ENCODE measurements at places on chromosomes 5 and 9.

DNA sequence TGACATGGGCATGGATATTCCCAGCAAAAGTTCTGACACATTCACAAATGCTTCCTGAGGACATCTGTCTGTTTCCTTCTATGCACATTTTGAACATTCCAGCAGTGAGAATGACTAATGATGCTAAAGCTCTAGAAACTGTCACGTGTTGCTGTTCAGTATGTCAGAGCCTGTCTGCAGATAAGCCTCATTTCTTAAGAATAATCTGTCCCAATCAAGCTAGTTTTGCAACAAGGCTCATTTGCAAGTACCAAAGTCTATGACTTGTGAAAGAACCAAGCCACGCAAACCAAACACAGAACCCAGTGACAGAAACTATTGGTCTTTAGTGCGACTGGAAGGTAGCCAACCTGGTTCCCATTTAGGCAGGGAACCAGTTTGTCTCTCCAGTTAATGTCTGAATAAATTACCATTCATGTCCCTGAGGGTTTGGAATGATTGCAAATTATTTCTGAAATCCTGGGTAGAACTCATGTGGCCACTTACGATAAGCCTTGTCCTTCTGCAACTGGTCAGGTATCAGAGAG lies 178.5 kb downstream of the C9orf152 start:
- DNase-seq, result no peak

DNA sequence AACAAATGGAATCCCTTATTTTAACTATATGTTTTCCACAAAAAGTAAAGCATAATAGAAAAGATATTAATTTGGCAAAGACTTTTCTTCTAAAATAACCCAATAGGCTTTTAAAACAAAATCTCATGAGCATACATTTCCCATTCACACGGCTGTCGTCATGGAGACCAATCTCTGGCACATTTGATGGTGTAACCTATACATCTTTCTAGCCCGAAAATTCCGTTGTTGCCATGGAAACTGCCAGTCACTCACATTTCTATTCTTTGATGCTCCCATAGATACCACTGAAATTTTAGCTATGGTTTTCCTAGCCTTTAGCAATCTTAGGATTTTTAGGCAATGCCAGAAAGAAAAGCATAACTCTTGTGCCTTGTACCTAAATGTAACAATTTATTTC lies 262.9 kb upstream of the TRPM3 start:
- no peak for DNase-seq

DNA sequence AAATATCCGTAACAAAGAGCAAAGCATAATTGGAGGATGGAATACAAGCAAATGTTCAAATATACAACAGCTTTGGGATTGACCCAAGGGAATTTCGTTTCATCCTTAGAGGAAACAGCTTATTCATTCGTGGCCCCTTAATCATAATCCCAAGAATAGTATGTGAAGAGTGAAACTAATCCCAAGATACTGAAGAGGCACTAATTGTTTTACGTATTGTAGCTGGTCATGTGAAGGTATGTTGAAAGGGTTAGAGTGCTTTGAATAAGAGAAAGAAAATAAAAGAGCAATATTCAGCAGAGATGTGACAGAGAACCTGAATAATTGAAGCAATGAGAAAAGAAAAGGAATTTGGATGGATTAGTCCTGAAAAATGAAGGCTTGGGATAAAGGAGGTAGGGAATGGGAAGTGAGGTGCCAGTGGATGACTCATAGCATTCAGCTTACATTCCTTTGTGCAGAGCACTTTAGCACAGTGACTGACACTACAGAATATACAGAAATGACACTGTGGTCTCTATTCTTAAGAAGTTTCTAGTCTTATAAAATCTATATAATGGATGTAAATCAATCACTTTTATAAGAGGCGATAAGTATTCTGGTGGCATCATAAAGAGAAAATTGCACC lies 221.9 kb downstream of the TLR4 start:
- no peak for DNase-seq

DNA sequence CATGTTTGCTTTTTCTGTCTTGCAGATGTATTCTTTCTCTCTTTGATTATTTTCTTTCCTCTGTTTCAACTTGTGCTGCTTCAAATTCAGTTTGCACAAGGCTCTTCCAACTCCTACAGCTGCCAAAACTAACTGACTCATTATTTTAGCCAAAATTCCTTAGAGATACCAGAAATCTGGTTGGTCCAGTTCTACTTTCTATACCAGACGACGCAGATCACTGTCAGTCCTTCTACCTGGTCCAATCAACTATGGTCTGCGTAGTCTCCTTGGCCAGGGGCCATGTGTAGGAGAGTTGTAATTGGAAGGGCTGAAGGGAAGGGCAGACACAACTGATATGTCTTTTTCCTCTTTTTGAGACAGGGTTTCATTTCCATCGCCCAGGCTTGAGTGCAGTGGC lies 51.9 kb upstream of the JAK2 start:
- no peak for DNase-seq

- no peak for DNase-seq
These were observed 198.6 kb downstream of the MSX2 start for GRCh38 chr5:174922955-174923354.

GRCh38 chr9:75626860-75627259 lies 263.6 kb upstream of the PCSK5 start:
- no peak for DNase-seq

GRCh38 chr5:122311497-122311960 lies 508 bp upstream of the SNCAIP start:
- no peak for DNase-seq

DNA sequence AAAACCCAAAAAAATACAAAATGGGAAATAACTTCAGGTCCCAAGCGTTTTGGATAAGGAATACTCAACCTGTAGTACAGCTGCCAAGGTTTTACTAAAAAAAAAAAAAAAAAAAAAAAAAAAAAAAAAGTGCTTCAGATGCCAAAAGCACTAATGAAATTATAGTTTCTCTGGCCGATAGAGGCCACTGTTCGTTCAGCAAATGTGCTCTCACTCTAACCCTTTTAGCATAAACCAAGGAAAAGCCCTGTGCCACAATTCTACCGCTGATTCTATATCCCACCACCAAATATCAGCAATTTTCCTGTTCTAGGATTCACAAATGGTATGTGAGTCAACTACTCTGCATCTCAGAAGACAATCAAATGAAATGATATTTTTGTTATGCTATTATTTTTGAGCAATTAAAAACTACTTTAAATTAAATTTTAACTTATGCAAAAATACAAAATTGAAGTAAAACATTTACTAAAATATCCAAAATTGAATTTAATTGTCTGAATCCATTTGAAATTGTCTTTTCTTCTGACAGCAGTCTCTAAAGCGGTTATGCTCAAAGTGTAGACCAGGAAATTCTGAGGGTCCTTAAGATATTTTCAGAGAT lies 79.8 kb downstream of the RICTOR start:
- peak; percentile 11 for DNase-seq

DNA sequence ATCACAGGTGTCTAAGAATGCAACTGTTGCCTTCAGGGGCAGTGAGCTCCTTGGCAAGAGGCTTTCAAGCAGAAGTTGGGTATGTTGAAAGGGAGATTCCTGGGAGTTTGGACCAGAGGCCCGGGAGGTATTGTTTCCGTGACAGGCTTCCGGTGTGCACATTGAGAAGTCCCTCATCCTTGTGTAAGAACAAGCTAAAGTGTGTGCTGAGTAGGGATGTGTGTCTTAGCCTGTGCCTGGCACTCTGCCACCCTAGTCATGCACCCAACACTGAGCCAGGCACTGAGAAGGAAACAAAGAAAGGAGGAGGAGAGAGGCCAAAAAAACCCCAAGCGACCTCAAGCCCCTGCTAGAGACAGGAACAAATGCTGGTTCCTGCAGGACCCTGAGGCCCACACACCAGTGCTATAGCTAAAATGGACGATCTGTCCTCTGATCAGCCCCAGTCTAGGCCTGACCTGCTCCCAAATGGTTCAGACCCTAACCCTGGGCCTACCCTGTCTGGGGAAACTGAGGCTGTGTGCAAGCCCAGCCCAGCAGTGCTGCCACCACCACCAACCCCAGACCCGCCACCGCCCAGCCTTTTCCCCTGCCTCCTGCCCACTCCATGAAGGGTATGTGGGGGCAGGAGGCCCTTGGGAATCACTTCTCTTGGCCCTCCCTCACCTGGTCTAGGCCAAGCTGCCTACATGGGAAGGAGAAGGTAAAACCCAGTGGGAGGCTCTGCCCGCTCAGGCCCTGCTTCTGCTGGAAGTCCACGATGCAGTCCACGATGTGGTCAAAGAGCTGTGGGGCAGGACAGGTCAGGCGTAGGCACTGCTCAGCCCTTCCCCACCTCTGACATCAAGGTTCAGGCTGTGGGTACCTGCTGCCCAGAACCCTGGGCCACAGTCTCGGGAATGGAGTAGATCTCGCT lies 12.6 kb downstream of the HK3 start:
- no peak for DNase-seq

DNA sequence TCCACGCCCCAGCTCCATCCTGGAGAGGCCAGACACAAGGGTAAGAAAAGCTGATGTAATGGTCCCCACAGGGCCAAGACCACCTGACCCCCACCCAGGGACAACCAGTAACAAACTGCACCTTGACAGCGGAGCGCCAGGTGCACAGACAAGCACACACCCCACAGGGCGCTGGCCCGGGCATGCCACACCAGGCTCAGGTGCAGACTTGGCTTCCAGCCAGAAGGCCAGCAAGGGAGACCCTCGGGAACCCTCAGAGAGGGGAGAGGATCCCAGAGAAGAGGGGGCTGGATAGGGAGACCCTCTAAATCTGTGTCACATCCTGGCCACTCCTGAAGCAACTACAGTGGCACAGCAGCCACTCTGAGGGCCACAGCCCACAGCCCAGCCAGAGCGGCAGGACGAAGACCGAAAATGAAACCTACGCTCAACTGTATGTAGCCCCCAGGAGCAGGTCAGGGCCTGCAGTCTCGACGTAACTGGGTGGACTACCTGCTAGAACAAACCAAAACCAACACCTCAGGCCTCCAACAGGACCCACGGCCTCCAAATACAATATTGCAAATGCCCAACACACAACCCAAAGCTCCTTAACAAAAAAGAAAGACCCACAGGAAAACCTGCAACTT lies 18.5 kb downstream of the CAMSAP1 start:
- no peak for DNase-seq

DNA sequence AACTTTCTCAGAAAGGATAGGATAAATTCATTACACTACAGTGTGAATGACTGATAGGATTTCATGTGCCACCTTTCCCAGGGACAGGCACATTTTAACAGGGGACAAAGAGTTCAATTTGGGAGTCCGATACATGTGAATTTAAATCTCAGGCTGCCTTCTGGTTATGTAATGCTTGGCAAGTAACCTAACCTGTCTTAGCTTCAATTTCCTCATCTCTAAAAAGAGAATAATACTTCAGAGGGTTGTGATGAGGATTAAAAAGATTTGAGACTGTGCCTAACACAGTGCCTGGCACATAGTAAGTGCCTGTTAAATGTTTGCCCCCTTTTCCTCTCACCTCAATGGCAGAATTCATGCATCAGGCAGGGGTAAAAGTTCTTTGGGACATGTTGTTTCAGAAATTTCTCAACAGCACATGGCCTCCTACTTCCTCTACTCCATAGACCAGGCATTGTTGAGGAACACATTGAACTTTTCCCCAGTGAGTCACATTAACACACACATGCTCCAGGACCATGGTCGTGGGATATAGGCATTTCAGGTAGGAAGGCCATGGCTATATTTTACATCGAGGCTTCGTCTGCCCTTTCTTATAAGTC lies 94.6 kb upstream of the EGFLAM start:
- DNase-seq, result no peak

- no peak for DNase-seq
These were observed 762 bp downstream of the CACNA1B start for GRCh38 chr9:137878146-137878941.

DNA sequence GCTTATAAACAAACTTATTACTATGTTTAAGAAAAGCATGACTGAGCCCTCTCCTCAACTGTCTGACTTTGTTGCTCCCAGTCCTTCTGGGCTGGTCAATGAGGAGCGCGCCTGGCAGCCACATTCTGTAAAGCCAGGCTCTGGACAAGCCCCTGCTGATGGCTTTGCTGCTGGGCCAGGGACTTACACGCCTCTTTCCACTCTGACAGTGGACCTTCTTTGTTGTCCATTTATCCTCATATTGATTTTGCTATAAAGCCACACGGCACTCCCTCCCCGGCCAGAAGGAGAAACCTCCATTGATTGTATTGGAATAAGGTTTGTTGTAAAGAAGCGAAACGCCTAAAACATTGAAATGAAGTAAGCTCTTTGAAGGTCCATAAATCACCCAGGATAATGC lies 50.6 kb downstream of the C5orf15 start:
- no peak for DNase-seq

DNA sequence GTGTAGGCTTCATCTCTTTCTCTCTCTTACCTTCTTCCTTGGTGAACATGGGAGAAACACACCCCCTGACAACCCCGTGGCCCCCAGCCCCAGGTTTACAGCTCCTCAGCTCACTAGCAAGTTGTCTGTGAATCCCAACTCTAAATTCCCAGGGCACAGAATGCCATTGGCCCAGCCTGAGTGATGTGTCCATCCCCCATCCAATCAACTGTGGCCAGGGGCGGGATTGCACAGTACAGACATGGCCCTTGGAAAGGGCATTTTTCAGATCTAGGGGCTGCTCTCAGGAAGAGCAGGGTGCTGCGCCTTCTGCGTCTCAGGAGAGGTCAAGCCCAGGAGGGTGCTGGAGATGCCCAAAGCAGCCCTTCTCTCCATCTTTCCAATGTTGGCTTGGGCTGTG lies 48.2 kb upstream of the ASS1 start:
- no peak for DNase-seq

DNA sequence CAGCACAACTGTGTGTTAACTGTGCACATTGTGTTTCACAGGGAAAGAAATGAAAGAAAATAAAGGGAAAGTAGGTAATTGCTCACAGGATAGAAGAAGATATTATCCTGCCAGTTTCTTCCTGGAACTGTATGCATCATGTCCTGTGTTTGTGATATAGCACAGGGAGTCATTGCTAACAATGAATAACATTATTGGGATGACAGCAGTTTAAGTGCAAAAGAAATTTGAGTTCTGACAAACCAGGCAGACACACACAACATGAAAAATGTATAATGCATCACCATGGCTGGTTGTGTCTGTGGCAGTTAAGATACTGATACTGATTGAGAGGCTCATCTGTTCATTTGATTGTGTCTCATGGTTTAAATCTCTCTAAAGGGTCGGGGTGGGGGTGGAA lies 145.4 kb downstream of the SPATA31D1 start:
- DNase-seq, result no peak

GRCh38 chr9:101275769-101276250 lies 109.0 kb downstream of the BAAT start:
- DNase-seq, result no peak
